ENCODE measurements at places on chromosomes 4 and X.
A peak's percentile ranks its signal among the peaks of the same experiment; 100 is the strongest.

GRCh38 chr4:34633241-34633640, 1611.1 kb downstream of the ARAP2 start:
- DNase-seq: no peak

DNA sequence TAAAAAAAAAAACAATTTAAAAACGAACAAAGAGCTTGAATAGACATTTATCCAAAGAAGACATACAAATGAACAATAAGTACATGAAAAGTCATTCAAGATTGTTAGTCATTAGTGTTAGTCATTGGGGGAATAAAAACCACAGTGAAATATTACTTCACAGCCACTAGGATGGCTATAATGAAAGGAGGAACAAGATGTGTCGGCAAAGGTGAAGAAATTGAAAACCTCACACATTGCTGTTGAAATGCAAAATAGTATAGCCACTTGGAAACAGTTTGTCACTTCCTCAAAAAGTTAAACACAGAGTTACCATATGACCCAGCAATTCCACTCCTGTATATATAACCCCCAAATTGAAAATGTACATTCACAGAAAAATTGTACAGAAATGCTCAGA, 45.2 kb upstream of the SLC39A8 start:
- no peak for DNase-seq

- DNase-seq: no peak
These were observed 101.3 kb downstream of the PALLD start for GRCh38 chr4:168598191-168598590.

GRCh38 chrX:148284056-148284455, 216.4 kb upstream of the AFF2 start:
- no peak for DNase-seq

- no peak for DNase-seq
These were observed 280.4 kb downstream of the DHX15 start for GRCh38 chr4:24303926-24304325.

DNA sequence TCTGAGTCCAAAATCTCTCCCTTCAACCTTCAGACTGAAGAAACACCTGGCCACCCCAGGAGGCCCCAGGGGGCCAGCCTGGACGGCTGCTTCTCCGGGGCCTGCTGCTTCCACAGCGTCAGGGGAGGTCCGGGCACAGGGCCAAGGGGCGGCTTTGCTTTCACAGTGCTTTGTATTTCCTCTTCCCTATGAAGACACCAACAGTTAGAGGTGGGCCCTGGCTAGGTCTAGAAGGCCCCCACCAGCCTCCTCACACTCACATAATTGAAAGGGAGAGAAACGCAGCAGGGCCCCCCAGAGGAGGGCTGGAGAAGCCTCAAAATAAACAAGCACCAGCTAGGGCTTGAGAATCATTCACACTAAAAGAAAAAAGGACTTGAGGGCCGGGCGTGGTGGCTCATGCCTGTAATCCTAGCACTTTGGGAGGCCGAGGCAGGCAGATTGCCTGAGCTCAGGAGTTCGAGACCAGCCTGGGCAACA, 17.8 kb downstream of the SCD5 start:
- DNase-seq: no peak

DNA sequence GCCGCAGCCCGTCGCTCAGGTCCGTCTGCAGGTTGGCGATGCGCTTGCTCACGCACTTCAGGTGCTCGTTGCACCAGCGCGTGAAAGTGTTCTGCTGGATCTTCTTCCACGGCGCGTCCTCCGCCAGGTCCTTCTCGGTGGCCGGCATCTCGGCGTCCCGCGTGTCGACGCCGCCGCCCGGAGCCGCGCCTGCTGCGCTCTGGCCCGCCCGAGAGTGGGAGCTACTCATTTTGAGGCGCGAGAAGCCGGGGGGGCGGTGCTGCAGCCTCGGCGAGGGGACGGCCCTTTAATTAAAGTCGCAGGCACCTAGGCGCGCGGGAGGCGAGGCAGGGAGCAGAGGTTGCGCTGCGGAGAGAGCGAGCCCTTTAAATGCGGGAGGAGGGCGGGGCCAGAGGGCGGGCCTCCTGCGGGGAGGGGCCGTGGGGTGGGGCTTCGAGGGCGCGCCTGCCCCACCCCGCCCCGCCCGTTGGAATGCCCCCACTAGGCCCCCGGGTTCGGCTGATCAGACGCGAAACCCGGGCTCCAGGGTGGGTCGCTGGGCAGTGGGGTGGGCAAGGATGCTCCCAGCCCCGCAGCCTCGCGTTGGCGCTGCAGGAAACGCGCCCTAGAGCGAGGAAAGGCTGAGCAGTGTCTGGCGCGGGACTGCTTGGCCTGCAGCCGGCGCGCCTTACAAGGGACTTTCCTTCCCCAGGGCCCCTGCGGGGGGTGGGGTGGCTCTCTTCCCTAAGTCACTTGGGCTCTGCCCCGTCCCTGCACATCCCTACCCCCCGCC, 3.2 kb downstream of the FLNA start:
- DNase-seq: peak; percentile 78

DNA sequence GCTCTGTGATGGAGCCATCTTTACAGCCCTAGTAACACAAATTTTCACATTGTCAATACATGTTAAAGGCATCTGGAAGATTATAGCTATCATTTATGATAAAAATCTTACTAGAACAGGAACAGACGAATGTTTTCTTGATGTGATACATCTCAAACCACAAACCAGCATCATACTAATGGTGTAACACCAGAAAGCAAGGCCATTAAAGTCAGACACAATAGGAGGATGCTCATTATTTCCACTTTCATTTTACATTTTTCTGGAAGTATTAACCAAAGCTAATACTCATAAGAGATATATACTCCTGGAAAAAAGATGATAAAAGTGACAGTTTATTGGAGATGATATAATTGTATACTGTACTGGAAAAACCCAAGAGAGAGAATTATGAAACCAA, 5.3 kb downstream of the AKAP14 start:
- no peak for DNase-seq

- peak; percentile 20 for DNase-seq
These were observed 248.1 kb downstream of the C4orf33 start for GRCh38 chr4:129344058-129344457.

- no peak for DNase-seq
These were observed 10.4 kb downstream of the RAB9A start for GRCh38 chrX:13699183-13699826.

GRCh38 chrX:16869393-16870094, 618 bp downstream of the RBBP7 start:
- peak; percentile 13 for DNase-seq

- no peak for DNase-seq
These were observed 338.8 kb downstream of the BCOR start for GRCh38 chrX:39758791-39759525.

DNA sequence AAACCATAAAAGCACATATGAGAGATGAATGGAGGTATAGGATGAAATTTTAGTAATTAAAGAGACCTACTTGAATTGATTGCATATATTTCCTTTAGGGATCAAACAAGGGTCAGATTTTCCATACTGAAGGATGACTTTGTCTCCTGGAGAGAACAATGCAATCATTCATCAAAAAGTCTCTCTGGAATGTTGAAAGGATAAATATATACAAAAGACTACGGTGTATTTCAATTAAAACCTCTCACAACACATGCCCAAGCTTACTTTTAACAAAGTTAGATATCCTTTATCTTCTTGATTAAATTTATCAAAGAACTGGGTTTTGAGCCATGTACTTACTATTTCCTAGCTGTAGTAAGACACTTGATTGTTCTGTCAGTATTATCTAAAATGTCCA, 36.8 kb upstream of the ADH7 start:
- no peak for DNase-seq

DNA sequence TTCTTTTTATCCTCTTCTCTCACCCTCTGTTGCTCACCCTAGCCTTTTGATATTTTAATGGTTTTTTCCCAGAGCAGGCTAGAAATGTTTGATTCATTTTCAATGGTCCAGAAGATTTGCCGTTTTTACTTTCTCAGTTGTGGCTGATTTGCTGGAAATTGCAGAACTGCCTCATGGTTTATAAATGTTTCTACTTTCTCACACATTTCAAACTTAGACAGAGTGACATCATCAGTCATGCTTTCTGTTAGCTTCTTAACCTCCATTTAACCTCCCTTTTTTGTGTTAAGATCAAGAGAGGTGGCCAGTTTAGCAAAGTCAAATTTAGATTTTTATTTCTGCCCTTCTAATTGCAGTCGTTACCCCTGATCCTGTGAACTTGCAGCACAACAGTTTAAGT, 8.7 kb downstream of the RXFP1 start:
- DNase-seq: no peak

DNA sequence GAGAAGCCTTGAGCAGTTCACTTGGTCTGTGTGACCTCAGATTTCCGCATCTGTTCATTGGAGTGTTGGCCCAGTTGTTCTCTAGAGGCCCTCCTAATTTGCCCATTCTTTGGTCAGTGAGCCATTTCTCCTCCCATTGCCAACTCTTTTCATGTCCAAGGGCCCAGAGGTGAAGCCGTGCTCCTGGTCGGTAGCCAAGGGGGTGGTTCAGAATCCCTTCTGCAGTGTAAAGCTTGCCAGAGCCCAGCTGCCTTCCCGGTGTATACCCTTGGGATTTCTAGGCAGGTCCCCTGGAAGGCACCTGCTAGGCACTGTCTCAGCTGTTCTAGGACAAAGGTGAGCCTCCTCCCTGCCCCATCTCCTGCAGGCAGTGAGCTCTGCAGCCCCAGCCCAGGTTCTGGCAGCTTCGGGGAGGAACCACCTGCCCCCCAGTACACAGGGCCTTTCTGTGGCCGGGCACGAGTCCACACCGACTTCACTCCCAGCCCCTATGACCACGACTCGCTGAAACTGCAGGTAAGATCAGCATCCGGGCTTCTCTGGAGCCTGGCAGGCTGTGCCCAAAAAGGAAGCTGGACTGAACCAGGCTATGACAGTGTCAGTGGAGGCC, 12.3 kb downstream of the SASH3 start:
- no peak for DNase-seq

GRCh38 chr4:76995776-76996175, 46.2 kb downstream of the SEPTIN11 start:
- DNase-seq: no peak

DNA sequence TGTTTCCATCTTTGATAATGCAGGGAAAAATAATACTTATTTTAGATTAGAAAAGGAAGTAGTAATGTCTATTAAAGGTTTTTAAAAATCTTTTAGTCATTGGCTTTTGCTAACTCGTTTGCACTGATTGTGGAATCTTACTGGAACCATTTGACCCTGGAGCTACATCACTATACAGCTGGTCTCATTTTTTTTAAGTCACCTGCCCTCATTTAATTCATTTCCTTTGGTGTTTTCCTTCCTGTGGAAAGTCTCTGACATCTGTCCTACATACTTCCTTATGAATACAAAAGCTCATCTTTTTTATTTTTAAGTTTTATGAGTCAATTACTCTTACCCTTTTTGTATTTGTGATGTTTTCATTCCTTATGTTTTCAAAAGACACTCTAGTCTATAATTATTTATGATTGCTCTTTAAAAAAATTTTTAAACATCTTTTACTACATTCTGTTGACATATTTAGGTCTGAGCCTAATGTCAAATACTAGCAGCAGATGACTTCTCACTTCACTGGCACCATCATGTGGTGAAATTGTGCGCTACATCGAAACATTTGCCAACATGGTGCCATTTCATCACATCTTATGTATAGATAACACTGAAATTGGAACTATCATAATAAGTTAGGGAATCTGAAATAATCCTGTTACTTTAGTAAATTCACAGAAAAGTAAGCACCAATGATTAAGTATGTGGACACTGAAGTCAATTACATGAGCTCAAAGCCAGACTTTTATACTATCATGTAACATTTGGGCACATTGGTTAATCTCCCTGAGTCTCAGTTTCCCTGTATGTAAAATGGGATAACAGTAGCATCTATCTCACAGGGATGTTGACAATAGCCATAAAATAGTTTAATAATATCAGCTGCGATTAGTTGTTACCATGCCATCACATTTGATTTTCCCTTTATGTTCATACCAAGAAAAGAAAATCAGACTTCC, 9.4 kb upstream of the MMAA start:
- peak; percentile 22 for DNase-seq

DNA sequence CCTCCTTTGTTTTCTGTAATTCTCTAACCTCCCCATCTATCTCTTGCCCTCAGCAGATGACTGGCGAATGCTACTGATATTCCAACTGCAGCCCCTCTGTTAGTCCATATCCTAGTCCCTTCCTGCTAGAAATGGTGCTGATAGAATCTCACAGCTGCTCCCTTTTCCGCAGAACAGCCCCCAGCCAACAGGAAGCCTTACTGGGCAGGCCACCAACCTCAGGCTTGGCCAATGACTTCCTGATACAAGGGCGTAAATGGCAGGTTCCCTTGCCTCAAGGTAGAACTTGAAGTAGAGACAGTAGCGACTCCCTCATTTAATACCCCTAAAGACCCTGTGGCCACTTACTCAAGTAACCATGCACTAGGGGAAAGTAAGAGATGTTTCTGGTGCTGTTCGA, 26.7 kb upstream of the SLC2A9 start:
- DNase-seq: no peak

DNA sequence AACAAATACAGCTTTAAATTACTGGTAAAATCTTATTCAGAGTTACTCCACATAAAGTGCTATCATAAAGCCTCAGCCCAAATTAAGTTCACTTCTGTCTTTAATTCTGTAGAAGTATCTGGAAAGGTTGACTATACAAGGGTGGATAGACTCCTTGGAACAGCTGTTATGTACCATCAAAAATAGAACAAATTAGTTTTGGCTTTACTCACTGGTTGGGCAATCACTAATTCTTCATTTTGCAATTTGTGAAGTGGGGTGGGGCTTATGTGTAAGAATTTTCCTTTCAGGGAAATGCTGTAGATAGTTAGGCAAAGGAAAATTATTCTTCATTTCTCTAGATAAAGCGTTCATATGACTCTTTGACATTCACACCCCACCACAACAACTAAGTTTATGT, 7.8 kb downstream of the DIAPH2 start:
- DNase-seq: no peak

DNA sequence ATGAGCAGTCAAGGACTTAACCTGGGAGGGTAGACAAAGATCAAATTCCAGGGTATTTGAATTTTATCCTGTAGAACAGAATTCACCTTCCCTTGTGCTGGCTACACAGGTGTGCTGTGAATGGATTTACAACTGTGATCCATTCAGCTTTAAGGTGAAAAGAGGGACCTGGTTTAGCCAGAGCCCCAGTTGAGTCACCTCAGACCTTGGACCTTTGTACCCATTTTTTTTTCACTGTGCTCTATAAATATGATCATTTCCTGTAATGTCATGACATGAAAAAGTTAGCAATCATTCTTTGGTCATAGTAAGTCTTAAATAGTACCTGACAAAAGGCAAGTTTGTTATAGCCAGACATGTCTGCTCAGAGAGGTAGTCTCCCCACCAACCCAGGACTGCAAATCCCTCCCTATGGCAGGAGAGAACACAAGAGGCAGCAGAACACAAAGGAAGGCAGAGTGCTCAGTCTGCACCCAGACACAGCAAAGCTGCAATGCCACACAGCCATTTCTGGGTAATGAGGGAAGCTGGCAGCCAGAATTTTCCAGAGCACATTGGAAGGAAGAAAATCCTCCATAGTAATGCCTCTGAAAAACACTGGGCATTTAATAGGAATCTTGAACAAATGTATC, 77.9 kb downstream of the CXXC4 start:
- no peak for DNase-seq
